ENCODE measurements at places on chromosomes 4 and X.
A peak's percentile ranks its signal among the peaks of the same experiment; 100 is the strongest.

DNA sequence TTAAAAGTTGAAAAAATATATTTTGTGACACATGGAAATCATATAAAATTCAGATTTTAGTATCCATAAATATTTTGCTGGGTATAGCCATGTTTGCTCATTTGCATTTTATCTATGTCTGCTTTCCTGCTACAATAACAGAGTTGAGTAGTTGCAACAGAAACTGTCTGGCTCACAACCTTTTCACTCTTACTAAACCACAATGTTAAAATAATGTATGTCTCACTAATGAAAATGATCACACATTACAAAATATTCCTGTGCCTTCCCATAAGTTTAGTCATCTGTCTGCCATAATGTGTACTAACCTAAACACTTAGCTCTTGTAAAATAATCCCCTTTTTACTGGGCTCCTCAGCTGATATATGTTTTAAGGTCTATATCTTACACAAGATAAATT lies 174.0 kb upstream of the PRPS2 start:
- no peak for DNase-seq

GRCh38 chr4:184335520-184335919 lies 117.8 kb upstream of the ENPP6 start:
- DNase-seq, result no peak

- no peak for DNase-seq
These were observed 12.2 kb downstream of the ADH5 start for GRCh38 chr4:99076292-99076976.

- DNase-seq, result no peak
These were observed 32.5 kb upstream of the PAQR3 start for GRCh38 chr4:78971776-78972175.

DNA sequence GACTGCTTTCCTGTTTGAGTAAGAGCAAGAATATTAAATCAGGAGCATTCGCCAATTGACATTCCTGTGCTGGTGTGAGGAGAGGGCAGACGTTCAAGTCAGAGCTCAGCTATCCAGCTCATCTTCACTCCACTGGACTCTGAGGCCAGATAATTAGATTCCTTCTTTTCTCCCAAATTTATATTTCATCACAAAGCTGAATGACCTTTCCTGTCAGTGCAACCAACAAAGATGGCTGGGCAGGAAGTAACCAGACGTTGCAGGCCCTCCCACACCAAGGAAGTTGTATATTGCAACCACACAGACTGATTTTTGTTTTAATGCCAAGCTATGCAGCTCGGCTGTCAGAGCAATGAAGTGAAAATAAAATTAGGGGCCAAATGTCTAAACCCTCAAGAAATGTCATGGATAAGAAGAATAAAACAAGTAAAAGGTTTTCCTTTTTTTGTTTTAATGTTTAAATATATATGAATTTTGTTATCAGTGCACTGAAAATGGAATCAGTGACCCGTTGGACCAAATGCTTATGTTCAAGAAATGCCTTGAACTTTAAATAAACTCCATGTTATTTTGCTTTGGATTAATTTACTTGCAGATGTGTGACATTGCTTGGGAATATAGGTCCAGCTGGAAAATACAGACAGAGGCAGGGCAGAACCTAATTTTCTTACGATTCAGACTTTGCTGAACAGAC lies 578.9 kb upstream of the FAT1 start:
- DNase-seq, result no peak

- no peak for DNase-seq
These were observed 104.1 kb downstream of the PHOX2B start for GRCh38 chr4:41644288-41644914.

DNA sequence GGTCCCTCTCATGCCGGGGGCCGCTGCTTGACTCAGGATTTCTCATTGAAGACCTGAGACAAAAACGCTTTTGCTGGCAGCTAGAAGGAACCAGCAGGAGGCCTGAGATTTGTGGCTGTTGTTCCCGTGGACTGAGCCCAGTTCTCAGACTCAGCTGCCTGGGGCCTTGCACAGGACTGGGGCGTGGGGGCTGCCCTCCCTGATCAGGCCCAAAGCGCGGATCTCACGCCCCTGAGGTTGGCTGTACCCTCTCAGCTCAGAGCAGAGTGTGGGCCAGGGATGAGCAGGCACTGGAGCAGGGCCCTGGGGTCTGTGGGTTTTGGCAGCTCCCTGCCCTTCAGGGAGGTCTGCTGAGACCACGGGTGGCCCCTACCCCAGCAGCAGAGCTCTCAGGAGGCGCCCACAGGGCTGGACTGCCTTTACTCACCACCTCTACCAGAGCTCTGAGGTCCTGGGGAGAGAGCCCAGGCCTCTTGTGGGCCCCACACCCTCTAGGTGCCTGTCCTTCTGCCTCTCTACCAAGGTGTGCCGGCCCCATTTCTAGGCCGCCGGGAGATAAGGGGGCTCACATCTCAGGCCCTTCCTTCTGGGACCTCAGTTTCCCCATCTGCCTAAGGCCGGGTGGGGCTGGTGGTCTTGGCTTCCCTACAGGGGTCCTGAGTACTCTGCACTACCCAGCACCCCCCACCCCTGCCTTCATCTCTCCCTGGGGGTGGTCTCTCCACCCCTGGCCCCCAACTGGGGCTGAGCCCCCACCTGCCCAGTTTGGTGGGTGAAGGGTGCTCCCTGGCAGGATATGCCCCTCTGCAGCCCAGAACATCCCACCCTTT lies 5.6 kb downstream of the MSANTD1 start:
- no peak for DNase-seq

DNA sequence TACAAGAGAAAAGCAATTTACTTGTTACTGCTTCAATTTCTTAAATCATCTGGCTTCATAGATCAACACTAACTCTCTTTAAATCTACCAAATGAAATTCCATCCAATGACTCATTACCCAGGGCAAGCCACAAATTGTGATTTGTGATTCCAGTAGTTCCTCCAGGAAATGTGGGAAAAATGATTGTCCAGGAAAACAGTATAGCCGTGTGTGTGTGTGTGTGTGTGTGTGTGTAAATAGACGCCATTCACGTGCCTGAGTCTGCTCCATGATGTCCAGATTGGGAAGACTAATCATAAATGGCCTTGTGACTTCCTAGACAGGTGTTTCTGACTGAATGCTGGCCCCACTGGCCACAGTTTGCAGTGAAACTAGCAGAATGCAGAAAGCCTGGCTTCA lies 121.3 kb downstream of the HS6ST2 start:
- DNase-seq, result no peak

GRCh38 chrX:93760163-93760562 lies 86.2 kb downstream of the FAM133A start:
- DNase-seq, result no peak

DNA sequence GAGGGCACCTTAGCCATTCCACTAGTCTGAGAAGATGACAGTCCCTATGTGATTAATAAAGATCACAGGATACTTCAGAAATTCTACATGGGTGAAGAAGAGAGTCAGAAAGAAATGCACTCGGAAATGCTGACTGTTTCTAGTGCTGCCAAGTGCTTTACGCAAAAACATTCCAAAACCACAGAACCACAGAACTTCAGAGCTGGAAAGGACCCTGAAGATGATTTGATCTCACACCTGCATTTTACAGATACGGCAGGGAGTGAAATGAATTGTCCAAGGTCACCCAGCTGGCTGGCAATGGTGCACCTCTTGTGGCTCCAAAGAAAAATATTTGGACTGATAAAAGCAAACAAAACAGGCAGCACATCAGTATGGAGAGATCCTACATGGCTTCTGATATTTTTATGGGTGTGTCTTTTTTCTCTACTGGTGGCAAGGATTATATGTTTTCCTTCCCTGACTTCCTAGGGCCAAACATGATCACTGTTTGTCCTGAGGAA lies 115.9 kb downstream of the MAML3 start:
- no peak for DNase-seq

DNA sequence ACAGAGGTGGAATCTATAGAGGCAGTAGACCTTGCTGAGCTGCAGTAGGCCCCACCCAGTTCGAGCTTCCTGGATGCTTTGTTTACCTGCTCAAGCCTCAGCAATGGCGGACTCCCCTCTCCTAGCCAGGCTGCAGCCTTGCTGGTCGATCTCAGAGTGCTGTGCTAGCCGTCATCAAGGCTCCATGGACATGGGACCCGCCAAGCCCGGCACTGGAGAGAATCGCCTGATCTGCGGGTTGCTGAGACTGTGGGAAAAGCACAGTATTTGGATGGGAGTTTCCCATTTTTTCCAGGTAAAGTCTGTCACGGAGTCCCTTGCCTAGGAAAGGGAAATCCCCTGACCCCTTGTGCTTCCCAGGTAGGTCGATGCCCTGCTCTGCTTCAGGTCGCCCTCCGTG lies 124.8 kb upstream of the KLF8 start:
- DNase-seq, result peak; percentile 66

DNA sequence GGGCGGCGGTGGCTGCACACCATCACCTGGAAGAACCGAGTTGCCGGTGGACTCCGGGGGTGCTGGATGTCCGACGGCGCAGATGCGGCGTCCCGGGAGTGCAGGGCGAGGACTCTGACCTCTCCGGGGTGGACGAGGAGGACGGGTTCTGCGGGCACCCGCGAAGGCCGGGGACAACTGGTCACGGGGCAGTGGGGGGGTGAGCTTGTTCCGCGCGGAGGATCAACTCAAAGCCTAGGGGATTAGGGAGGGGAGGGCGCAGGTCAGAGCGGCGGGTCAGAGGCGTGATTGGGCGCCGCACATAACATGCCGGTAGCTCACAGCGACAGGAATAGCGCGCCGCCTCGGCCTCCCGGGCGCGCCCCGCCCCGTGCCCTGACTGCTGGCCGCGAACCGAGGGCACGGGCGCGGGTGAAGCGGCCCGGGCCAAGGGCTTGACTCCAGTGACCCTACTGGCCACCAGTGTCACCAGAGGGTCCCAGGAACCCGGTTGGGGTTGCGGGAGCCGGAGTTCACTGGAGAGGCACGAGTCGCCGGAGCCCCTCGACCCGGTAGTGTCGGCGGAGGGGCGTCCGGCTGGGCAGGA lies at the start of gene KLHL34:
Gene KLHL34, minus strand, starts transcription at position 179 of the 586 bp plus-strand sequence. CDS start 542 bp downstream, outside the sequence.
- no peak for DNase-seq

GRCh38 chr4:113673450-113673849 lies 88.1 kb downstream of the CAMK2D start:
- no peak for DNase-seq

- no peak for DNase-seq
These were observed 21.3 kb upstream of the WFS1 start for GRCh38 chr4:6248394-6248793.

All from NCI-H1105 treated with DMSO at 0.1 percent for 48 hours (cell line).